Dermis blood vessel endothelial cell (primary cell): ENCODE measurements at places on chromosomes 6 and 20. TPM values are rescaled to one million over a fixed set of nuclear protein-coding genes. Genes with fewer than 3 reads are reported as not detected.

SMOC2 gene
- total RNA-seq = not detected in 2 replicates

LTB gene
- 3.4 and 30.5 TPM in 2 replicates for total RNA-seq

GGTLC1 gene
- not detected in 2 replicates for total RNA-seq

SEL1L2 gene
- total RNA-seq = not detected in 2 replicates

TP53TG5 gene
- not detected in 2 replicates for total RNA-seq

GPLD1 gene
- 0.05 and 0.17 TPM in 2 replicates for total RNA-seq

BCAS1 gene
- not detected in 2 replicates for total RNA-seq
